NCI-H1092 (cell line): ENCODE measurements at places on chromosomes 5 and 9.

DNA sequence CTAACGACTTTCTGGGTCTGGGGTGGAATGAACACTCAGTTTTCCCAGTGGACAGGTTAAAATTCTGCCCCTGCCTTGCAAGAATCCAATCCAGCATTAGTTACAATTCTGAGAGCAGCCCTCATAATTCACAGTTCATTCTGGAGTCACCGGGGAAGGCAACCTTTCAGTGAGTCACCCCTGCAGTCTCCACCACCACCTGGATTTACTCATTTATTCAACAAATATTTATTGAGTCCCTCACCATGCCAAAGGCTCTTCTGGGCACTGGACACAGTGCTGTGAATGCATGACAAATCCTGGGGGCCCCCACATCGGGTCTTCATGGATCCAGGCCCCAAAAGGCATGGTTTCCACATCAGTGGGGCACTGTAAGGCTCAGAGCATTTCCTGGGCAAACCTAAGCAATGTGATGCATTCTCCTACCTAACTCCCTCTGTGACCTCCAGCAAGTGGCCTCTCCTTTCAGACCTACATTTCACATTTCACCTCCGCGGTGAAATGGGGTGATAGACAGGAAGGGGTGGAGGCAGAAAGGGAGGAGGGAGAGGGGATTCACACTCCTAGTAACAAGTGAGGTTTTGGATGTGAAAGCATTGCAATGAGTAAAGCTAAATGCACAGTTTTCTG lies 6.4 kb upstream of the MSX2 start:
- DNase-seq, result no peak

- DNase-seq, result no peak
Measured at GRCh38 chr5:31459594-31459993, 72.3 kb downstream of the DROSHA start.

- DNase-seq, result no peak
Measured at GRCh38 chr5:125129151-125129806, 382.8 kb upstream of the ZNF608 start.

DNA sequence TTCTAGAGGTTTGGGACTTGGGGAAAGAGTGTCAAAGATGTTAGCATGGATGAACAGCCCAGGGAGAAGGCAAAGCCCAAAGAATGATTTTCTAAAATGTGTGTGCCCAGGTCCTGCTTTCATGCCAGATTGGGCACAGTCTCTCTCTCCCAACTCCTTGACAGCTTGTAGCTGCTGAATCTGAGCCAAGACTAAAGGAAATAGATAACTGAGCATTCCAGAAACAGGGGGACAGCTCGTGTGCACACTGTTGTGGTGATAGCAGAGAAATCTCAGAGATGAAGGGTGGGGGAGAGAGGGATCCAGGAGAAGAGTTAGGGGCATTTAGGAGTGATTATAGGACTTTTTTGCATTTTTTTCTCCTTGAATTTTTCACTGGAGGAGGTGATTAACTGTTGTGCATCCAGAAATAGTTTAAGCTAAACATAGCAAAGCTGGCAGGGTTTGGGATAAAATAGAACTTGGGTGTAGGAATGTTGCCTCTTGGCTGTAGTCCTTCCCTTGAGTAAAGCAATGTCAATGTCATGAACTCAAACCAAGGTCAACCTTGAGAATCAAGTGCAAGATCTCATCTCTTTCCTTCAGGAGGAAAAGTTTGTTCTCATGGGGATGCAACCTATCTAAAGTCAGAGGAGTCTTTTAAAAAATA lies 245.9 kb downstream of the SH3GL2 start:
- DNase-seq, result no peak

- no peak for DNase-seq
Measured at GRCh38 chr5:30551618-30552017, 641.9 kb upstream of the CDH6 start.

- DNase-seq, result no peak
Measured at GRCh38 chr5:37667846-37668245, 172.0 kb downstream of the GDNF start.

DNA sequence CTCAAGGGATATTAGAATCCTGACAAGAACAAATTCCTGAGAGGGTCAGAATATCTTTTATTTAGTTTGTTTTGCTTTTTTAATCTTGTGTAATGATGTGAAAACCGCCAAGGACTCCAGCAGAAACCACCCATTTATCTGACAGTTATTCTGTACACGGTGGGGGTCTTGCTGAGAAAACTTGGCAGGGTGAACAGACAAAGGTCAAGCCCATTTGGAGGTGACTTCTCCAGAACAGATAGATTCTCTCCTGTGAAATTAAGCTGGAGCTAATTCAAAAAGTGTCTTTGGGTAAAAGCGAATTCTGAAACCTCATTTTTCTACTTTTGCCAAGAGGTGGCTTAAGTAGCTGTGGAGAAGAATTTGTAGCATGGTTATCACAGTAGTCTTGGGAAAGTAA lies 484.4 kb downstream of the SPOCK1 start:
- no peak for DNase-seq

DNA sequence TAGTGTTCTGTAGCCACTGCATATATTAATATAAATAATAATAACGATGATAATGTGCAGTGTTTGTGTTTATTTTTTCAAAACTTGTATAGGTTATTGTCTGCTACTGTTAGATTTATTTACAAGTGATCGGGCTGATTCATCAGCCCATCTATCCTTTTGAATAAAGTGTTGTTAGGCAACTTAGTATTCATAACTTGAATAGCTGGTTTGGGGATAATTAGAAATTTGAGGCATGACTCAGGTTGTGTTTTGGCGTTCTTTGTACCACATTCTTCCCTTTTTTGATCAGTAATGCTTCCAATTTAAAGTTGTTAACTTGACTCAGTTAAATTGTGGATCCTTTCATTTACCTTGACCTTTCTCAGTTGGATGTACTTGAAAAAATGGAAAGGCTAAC lies 69.7 kb downstream of the FOCAD start:
- DNase-seq, result no peak

GRCh38 chr9:134167530-134167931 lies 3.2 kb upstream of the RNU6ATAC start:
- DNase-seq, result no peak

DNA sequence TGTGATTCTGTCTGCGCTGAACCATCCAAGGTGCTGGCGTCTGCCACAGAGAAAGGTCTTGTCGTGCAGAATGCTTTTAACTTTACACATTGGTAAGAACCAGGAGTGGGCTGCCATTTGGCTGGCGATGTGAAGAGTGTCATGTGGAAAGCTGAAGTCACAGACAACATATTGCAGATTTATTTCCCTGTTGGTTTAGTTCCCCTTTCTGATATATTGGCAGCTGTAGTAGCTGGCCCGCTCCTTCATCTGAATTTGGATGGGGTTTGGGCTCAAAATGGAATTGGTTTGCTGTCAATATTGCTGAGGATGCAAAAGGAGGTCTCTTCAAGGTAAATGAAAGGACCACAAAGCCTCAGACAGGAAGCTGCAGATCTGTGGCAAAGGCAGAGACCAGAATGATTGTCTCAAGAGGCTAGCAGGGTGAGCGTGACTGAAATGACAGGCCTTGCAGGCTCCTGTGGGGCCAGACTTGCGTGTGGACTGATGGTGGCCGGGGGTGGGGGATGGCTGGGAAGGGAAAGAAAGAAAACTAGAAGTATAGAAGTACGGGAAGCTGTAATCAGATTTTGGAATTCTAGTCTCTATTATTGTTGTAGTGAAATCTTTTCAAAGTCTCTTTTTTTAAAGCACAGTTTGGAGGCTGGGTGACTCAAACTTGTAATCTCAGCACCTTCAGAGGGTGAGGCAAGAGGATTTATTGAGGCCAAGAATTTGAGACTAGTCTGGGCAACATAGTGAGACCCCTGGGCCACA lies 25.1 kb upstream of the CD180 start:
- DNase-seq, result no peak
